ENCODE measurements at places on chromosomes 13 and 19.

GRCh38 chr13:98977568-98978265, at the start of gene DOCK9:
Gene DOCK9 (minus strand): TSS chr13:98978064. CDS start chr13:98977909, 155 bp downstream.
- peak; percentile 60 for DNase-seq

- DNase-seq: no peak
Measured at GRCh38 chr19:29581398-29581797, 24.7 kb upstream of the POP4 start.

GRCh38 chr13:60261432-60262351, 98.0 kb upstream of the DIAPH3 start:
- DNase-seq: no peak

DNA sequence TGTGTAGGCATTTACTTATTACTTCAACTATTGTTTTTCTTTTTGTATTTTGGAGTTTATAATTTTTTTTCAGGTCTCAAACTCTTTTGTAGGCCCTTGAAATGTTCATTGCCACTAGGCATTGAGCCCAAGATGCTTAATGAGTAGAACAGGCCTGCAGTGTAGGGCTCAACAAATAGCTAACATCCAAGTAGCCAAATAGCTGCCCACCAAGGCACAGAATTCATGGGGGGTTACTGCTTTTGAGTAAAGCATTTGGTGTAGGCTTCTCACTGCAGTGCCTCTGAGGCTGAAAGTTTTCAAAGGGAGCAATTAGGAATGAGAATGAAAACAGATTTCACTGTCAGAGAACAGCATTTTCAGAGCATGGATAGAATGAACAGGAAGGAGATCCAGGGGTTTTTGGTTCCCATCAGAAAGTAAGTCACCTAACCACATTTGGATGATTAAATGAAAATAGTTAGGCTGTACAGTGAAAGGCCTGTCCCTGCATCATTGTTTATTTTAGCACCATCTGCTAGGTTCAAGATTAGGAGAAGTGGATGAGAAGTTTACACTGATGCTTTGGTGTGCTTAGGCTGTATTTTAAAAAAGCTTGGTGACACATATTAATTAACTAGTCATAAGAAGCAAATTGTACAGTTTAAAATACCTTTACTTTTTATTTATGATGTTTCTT, 61.0 kb downstream of the EDNRB start:
- no peak for DNase-seq

GRCh38 chr13:76942363-76942762, 5.9 kb upstream of the ACOD1 start:
- no peak for DNase-seq

GRCh38 chr13:46385946-46386345, 1.1 kb downstream of the RUBCNL start:
- no peak for DNase-seq

DNA sequence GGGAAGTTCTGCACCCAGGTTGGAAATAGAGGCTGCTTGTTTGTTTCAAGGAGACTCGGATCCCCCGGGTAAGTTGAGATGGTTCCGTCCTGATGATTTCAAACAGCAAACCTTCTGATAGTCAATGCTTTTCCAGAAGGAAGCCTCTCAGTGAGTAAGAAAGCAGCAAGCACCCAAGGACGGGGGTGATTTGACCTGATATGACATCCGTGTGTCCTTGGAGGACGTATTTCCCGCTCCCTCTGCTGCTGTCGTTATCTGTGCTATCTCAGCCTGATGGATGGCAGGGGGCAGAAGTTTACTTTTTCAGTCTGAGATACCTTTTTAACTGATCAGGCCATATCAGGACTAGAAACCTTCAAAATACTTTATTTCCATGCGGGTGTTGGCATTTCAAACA, 5.7 kb upstream of the GGACT start:
- DNase-seq: no peak

DNA sequence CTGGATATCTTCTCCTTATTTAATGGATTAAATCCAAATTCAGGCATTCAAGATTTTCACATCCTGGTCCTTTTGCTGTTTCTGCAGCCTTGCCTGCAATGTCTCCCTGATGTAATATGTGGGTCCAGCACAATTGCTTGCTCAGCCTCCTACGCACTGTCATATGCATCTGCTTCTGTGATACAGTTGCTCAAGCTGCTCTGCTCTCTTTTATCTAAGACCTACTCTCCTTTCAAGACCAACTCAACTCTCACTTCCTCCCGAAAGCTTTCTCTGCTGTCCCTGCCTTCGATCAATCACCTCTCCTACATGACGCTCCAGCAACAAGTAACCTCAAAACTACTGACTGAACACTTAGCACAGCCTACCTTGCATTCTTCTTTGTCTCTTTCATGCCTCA, 138.2 kb downstream of the DCLK1 start:
- DNase-seq: no peak

DNA sequence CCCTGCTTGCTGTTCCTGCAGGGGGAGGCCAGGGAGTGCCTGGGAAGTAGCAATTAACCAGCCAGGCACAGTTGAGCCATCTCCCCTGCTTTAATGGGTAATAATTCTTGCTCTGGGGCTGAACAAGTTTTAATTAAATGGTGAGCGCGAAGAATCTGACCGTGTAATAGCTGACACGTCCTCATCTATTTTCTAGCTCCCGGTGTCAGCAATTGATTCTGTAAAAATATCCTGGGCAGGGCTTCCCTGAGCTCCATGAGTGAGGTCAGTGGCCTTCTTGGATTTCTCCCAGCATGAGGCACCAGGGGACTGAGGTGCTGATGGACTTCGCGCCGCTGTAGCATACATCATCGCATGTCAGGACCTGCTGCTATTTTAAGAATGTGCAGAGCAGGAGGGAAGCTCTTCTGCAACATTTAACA, 26.9 kb downstream of the SIPA1L3 start:
- DNase-seq: no peak

DNA sequence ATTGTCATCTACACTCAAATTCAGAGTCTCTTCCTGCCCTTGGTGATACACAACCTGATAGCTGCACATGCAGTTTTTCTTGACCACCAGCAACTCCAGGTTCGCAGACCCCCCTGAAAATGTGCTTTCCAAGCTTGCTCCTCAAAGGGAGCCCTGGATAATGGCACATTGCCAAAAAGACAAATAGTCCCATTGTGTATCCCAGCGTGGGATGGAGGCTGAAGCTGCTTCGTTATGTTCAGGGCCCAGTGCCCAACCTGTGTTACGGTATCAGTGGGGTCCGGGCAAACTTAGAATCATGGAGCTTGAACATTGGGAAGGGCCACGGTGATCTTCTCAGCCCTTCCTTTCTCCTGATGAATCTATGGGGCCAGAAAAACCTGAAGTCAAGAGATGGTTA, 173.0 kb downstream of the TEX29 start:
- DNase-seq: no peak

DNA sequence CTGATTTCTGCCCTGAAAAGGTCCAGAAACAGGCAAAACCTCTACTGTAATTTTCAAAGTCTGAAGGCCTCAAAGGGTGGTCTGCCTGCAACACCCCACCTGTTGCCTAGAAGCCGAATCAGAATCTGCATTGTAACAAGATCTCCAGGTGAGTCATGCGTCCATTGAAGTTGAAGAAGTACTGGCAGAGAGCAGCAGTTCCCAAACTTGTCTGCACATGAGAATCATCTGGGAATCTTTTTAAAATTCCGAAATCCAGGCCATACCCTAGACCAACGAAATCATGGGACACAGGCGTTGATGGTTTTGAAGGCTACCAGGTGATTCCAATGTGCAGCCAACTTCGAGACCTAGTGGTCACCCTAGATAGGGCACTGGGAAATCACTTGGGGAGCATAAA, 16.0 kb upstream of the CLN5 start:
- DNase-seq: no peak

GRCh38 chr19:38596057-38596981, 21.4 kb downstream of the MAP4K1 start:
- peak; percentile 73 for DNase-seq

DNA sequence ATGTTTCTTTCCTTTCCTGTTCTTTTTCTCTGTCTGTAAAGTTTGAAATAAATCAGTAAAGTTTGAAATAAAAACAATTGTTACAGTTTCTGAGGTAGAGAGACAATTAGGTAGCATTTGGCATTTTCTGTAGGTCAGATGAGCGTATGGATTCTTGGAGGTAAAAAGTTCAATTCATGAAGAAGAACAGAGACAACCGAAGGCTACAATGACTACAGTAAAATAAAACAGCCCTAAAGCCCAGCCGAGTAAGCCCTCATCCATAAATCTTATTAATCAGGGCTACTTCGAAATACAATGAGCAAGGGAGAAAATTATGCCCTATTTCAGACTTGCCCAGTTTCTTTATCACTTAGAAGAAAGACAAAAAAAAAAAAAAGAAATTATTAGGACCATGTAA, 941.9 kb upstream of the SLC10A2 start:
- no peak for DNase-seq

- DNase-seq: no peak
Measured at GRCh38 chr19:6534451-6535093, 3.7 kb downstream of the TNFSF9 start.

DNA sequence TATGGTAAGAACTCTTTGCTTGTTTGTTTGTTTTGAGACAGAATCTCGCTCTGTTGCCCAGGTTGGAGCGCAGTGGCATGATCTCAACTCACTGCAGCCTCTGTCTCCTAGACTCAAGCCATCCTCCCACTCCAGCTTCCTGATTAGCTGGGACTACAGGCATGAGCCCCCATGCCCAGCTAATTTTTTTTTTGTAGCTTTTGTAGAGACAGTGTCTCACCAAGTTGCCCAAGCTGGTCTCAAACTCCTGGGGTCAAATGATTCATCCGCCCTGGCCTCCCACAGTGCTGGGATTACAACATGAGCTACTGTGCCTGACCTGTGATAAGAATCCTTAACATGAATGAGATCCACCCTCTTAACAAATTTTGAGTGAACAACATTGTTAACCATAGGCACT, 183.9 kb upstream of the TSHZ3 start:
- DNase-seq: no peak

DNA sequence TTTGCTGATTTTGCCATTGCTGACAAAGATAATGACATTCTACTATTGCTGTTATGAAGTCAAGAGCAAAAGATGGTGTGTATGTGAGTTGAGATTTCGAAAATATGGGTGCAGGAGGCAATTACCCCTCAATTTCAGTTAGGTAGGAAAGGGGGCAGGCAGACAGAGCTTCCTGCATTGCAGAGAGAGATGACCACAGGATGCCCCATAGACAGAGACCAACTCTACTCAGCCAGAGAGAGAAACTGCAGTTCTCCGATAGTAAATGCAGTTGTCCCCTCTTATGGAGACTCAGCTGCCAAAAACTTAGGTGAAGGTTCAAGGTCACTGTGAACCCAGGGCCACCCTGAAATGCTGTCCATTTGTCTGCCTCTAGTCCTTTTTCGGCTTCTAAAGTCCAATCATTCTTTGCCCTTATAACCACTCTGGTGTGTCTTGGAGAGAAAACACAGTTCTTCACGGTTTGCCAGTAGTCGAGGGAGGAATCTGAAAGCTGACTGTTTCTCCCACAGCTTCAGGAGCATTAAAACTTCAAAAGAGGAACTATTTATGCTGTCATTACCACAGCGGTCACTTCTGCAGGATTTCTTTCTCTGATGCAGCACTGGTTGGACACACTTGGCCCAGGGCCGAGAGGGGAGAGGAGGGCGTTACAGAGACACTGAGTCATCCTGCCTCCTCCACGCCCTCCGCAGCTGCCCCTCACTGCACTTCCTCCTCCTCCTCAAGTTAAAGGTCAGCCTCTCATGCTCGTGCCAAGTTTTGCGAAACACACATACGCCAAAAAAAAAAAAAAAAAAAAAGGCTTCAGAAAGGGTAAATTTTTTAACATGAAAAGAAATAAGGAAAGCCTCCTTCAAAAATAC, 264.3 kb downstream of the FOXO1 start:
- peak; percentile 94 for DNase-seq

- no peak for DNase-seq
Measured at GRCh38 chr19:51002542-51003311, 1.3 kb upstream of the KLK8 start.

- DNase-seq: no peak
Measured at GRCh38 chr19:7258041-7258839, 36.0 kb downstream of the INSR start.

GRCh38 chr13:90414691-90415596, 932.5 kb upstream of the MIR17HG start:
- no peak for DNase-seq

- no peak for DNase-seq
Measured at GRCh38 chr13:73467125-73467524, 408.3 kb downstream of the KLF5 start.

DNA sequence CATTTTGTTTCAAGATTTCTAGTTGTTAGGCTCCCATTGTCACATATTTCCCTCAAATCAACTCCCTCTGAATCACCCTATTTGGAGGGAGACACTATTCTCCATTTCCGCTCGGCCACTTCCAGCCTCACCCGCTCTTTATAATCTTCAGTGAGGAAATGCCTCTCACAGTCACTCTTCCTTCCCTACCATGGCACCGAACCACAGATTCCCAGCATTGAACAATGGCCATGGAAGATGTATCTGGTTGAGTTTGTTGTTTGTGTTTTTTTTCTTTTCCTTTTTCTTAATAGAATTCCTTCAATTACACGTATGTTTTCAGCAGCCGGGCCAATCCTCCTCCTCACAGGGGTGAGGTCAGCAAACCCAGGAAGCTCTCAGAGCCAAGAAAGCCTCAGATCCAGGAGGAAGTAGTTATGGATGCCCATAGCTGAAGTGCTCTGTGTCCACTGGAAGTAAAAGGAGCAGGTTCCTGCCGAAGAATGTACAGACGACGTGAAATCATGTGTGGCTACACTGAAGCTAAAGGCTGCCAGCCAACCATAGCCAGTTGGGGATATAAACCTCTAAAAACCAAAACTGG, 472.1 kb downstream of the FOXO1 start:
- no peak for DNase-seq

DNA sequence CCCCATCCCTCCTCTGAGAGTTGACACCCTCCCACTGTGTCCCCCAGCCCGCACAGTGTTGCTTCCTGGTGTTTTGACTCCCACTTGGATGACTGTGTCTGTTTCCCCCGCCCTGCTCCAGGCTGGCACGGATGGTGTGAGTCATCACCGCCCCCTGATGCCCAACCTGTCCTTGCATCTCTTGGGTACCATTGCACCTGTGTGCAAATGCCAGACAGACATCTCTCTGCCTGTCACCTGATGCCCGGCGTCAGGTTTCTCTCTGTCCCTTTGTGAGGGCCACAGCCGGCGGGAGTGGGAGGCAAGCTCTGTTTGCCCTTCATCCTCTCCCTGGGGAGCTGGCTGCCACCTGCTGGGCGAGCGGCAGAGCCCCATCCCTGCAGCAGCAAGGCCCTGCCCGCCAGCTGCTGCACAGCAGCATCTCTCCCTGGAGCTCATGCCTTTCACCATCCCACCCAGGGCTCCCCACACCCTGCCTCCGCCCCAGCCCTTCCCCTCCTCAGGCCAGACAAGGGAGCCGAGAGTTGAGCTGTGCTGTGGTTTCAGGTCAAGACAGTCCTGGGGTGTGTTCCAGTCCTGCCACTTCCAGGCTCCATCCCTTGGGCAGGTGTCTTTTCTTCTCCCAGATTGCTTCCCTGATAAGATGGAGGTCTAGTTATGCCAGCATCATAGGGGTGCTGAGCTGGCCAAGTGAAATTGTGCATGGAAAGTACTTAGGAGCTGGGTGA, 29.7 kb downstream of the NKPD1 start:
- no peak for DNase-seq

GRCh38 chr19:4313847-4314490, 9.6 kb downstream of the FSD1 start:
- no peak for DNase-seq

GRCh38 chr13:99729745-99730144, 228.5 kb downstream of the TM9SF2 start:
- DNase-seq: no peak
